ENCODE measurements at places on chromosomes 2 and 18.

DNA sequence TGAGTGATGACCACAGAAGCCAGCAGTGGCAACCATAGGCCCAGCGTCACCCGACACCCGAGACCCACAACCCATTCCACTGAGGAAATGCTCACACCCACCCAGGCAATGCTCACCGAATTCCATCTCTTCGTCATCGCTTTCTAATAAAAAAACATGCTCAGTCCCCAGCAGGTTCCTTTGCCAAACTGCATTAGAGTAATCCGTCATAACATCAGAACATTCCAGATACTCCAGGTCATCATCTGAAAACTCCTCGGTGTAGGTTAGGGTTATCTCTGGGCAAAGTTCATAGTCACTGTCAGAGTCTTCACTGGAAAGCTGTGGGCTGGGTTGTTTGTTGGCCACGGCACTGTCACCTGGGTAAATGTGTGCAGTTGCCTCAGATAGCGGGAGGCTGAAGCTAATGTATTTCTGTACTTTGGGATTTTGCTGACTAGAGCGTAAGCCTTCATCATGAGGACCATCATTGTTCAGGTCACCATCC lies 49.3 kb downstream of the ALPK2 start:
- DNase-seq = no peak

DNA sequence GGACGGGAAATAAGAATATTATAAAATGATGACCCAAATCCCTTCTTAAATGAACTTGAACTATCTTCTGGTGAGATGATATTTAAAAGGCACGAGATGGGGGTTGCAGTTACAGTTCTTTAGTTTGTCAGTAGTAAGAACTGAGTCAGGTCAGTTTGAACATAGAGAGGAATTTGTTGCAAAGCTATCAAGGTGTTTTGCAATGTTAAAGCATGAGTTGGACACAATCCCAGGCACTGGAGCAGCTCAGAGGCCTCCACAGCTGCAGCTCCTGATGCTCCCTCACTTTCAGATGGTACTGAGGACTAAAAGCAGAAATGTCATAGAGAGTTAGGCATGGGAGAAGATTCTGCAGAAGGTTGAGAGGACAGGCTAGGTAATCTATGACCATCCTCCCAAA lies 236.0 kb downstream of the BCL2 start:
- DNase-seq = no peak

GRCh38 chr2:57907411-57907810 lies 139.2 kb upstream of the VRK2 start:
- DNase-seq = no peak

DNA sequence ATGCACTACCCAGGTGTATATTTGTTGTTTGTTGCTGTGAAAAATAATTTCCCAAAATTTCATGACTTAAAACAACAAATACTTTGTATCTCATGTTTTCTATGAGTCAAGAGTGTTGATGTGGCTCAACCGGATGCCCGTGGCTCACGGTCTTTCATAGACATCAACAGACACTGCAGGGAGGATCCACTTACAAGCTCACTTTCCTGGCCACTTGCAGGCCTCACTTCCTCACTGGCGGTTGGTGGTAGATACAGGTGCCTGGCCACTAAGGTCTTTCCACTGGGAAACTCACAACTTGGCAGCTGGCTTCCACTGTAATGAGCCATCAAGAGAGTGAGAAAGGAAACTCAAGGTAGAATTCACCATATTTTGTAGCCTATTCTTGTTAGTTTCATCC lies 662.9 kb downstream of the IRS1 start:
- no peak for DNase-seq

DNA sequence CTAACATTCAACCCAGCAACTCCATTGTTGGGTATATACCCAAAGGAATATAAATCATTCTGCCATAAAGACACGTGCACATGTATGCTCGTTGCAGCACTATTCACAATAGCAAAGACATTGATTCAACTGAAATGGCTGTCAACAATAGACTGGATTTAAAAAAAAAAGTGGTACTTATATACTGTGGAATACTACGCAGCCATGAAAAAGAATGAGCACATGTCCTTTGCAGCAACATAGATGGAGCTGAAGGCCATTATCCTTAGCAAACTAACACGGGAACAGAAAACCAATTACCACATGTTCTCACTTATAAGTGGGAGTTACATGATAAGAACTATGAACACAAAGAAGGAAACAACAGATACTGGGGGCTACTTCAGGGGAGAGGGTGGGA lies 74.0 kb upstream of the FMNL2 start:
- DNase-seq = no peak

DNA sequence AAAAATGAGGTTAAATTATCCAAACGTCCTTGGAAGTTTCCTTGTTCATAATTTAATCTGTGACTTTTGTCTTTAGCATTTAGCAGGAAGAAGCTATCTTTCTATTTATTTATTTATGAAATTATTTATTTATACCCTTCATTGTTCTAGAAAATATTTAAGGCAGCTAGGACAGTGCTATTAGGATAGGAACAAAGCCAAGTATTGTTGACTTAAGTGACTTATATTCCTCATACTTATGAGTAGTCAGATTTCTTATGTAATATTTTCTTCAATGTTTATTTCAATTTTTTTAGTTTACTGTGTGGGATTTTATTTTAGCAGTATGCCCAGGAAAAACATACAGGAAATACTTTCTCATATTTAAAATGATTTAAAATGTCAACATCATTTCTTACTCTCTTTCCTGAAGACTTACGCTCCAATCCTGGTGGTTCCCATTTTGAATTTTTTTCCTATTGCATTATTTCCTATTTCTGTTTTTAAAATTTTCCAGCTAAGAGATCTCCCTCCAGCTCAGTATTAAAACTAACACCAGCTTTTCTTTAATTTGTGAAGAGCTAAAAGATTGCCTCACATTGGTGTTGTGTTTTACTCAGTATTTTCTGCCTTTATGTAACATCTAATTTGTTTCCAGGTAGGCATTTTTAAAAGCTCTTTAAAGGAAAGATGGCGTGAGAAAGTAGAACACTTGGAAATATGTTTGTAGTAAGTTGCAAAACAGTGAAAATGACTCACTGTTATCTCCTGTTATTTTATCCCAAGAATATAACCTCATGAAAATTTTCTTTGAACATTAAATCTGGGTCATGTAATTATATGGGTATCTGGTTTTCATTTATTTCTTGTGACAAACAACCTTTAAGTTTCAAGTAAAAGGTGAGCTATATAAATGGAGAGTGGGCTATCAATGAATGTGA lies 32.2 kb downstream of the MAPRE2 start:
- no peak for DNase-seq

GRCh38 chr2:207275779-207276178 lies 110.0 kb upstream of the KLF7 start:
- DNase-seq = no peak

- no peak for DNase-seq
These were observed 7.2 kb downstream of the NPC1 start for GRCh38 chr18:23578891-23579653.

DNA sequence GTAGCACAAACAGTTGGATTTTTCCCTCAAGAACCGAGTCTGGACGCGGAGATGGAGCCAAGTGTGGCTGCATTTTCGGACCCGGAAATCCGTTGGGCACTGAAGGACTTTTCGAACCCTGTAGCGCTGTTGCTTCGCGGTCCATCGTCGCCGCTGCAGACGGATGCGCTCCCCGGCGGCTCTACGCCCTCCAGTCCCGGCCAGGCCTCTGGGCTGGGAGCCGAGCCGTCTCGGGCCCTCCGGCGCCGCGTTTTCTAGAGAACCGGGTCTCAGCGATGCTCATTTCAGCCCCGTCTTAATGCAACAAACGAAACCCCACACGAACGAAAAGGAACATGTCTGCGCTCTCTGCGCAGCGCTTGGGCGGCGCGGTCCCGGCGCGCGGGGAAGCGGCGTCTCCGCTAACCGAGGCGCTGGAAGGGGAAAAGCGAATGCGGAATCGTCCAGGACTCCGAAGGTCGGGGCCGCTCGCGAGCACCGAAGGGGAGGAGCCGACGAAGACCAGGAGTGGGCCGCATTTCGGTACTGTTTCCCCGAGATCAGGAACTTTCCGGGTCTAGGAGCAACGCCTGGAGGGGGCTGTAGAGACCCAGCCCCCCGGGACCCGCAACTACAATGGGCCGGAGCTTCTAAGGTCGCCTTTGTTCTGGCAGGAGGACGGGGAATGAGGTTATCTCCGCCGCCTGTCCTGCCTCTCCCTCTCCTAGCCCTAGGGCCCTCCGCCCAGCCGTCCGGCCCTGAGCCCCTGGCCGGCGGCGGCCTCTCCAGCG lies 3.2 kb downstream of the EMX1 start:
- DNase-seq = no peak

DNA sequence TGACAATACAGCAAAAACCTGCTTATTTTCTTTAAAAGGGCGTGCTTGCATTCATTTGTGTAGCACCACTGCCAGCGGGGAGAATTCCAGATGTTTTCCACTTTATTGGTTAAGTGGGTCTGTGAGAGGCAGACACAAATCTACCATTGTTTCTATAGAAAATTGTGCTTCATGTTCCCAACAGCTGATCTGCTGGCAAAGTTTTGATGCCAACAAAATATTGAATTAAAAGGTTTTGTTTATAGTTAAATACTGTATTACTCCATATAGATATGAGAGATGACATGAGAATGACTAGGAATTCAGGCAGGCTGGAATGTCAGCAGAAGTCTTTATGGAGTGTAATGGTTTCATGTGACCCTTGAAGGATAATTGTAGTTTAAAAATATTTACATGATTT lies 182.7 kb downstream of the MC4R start:
- DNase-seq = no peak

GRCh38 chr2:240589850-240590525 lies 3.5 kb downstream of the CAPN10 start:
- no peak for DNase-seq

DNA sequence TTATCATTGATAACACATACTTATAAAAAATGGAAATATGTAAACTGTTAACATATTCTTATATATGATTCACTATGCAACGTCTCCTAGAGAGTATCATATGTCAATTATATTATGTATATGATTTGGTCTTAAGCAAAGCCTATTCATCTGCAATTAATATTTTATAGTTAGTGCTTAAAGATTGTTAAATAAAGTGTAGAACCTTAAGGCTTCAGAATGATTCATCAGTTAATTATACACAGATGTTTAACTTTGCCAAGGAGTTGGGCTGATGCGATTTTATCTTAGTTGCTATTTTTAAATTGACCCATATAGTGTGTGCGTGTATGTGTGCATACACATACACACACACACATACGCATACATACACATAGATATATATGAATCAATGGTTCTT lies 323.1 kb downstream of the RBM43 start:
- DNase-seq = no peak

DNA sequence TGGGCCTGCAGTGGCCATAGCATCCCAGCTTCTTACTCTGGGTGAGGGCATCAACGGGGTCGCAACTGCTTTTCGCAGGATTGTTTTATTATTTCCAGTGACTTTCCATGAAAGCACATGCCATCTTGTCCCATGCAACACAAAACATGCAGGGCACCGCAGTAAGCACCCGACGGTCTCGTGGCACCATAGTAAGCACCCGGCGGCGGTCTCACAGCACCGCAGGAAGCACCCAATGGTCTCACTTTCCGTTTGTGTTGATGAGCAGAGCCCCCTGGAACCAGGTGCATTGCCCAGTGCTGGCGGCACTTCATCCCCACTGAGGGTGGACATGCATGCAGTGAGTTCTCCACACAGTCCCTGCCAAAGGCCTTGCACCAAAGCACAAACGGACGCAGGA lies 271.9 kb downstream of the MYT1L start:
- no peak for DNase-seq

DNA sequence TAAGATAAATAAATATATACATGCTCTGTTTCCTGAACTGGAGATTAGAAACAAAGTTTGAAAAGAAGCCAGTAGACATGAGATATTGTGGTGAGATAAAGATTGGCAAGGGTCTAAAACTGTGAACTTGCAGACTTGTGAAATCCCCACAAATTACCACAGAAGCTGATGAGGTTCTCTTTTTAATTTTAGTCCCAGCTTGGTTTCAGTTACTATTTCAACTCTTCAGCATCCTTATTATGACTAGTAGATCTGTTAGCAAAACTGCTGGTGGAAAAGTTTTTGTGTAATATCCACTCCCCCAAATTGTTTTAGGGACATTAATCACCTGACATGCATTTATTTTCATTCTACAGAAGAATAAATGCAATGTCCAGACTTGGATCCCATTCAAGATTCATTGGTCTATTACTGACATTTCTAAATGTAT lies 20.8 kb downstream of the RASGRP3 start:
- no peak for DNase-seq

- no peak for DNase-seq
These were observed 1.7 kb upstream of the LCLAT1 start for GRCh38 chr2:30445266-30445821.

GRCh38 chr18:6021306-6022073 lies 126.2 kb upstream of the TMEM200C start:
- DNase-seq = no peak

DNA sequence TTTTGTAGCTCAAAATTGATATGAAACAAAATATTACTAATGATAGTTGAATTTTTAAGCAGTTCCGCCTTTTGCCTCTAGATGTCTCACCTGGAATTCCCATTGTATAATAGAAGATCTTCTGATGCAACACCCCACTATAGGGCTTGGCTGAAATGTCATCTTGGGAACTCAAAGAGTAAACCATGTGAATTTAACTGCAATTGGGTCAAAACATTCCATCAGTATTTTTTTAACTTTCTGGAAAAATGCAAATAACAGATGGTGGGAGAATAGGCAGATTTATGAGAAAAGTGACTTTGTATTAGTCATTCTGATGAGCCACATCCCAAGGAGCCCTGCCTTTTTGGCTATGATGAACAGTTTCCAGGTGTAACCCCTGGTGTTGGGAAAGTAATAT lies 489.9 kb downstream of the NYAP2 start:
- no peak for DNase-seq
